ENCODE measurements at places on chromosomes 2 and 18. TPM values are rescaled to one million over a fixed set of nuclear protein-coding genes. Genes with fewer than 3 reads are reported as not detected.

DNA sequence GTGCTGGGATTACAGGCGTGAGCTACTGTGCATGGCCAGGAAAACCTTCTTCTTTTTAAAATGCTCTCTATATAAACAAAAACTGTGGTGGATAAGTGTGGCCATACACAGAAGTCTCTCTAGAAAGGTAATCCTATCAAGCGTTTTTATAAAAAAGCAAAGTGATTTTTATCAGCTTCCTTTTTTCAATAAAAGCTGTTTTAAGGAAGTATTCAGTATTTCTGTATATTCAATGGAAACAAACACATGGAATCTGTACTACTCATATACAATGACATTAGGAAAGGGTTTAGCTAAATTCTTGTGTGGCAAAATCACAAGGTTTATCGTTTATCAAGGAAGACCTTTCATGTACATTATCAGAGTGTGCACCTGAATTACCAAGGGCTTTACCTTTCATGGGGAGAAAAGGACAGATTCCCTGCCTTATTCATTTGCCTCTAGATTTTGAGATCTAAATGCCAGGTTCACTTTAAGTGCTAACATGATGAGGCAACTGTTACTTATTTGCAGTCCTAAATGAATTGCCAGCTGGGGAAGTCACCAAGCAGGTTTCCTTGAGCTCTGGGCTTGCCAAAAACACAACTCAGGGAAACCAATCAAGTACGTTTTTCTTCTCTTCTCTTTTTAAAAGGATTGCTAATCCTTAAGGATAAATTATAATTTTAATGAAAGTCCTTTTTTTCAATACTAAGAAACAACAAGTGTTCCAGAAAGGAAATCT lies 70.8 kb downstream of the RTN4 start:
- no peak overlapping the region for H3K4me3 ChIP-seq
- H3K27me3 ChIP-seq: no peaks in the 10 kb centered on the region
- H3K4me1 ChIP-seq: peaks cover 32% of the 10 kb centered on the region
- H3K27ac ChIP-seq: peak overlapping the region; percentile 19

GRCh38 chr2:316381-316780 lies 28.5 kb upstream of the ALKAL2 start:
- no peak for DNase-seq
- no peaks in the 10 kb centered on the region for H3K27me3 ChIP-seq
- no peaks in the 10 kb centered on the region for H3K4me1 ChIP-seq
- no peaks in the 10 kb centered on the region for H3K36me3 ChIP-seq
- H3K4me3 ChIP-seq: no peak overlapping the region
- H3K27ac ChIP-seq: no peak overlapping the region

GRCh38 chr2:64837116-64837731 lies 152.0 kb upstream of the SLC1A4 start:
- H3K27ac ChIP-seq: no peak overlapping the region
- H3K27me3 ChIP-seq: no peaks in the 10 kb centered on the region
- no peaks in the 10 kb centered on the region for H3K36me3 ChIP-seq

DNA sequence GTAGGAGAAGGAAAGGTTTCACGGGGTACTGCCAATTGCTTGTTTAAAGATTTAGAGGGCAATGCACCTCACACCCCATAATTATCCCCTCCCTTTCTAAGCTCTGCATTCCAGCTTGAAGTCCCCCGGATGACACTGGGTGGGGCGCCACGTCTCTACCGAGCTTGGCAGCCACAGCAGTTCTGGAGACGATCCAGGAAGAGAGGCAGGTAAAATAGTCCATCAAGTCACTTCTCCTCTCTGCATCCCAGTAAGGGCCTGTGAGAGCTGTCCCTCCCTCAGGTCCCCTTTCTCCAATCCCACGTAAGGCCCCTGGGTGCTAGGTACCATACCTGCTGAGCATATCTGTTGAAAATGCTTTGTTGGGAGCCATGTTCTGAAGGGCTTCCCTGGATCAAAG lies 65.7 kb downstream of the CAPN13 start:
- H3K4me1 ChIP-seq: no peaks in the 10 kb centered on the region
- H3K27ac ChIP-seq: no peak overlapping the region
- no peak for DNase-seq
- H3K4me3 ChIP-seq: no peak overlapping the region

DNA sequence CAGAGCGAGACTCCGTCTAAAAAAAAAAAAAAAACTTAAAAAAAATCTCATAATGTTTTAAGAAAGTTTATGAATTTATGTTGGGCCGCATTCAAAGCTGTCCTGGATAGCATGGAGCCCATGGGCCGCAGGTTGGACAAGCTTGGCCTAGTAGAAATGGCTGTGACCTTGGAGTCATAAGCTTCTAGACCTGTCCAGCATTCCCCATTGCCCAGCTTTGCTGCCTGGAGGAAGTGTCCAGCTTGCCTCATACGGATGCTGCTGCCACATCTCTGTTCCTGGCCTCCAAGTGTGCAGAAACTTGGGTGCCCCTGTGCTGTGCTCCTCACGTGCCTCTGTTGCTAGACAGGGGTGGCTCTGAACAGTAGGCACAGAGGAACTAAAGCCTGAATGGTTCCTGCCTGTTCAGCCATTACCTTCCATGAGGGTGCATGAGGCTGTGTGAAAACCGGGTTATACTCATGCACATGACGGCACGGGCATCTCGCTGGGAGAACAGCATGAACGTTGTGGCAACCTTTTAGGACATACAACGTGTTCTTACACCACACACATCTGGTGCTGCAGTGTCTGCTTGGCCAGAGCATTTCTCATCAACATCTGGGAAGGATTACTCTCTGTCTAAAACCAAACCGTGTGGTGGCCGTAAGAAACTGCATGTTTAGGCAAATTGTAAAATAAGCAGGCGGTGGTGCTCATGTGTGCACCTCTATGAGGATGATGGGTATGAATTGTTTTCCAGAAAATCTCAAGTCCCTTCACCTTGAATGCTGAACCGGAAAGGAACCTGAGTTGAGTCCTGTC lies 38.2 kb downstream of the FHOD3 start:
- no peak overlapping the region for H3K4me3 ChIP-seq
- no peaks in the 10 kb centered on the region for H3K4me1 ChIP-seq
- no peaks in the 10 kb centered on the region for H3K27me3 ChIP-seq
- H3K36me3 ChIP-seq: no peaks in the 10 kb centered on the region

MLPH gene
- 0.26 TPM for total RNA-seq

ZBTB7C gene
- total RNA-seq: 0.32 TPM

CNOT11 gene
- 53.7 TPM for total RNA-seq

- H3K4me3 ChIP-seq: no peak overlapping the region
- DNase-seq: no peak
- H3K4me1 ChIP-seq: peaks cover 14% of the 10 kb centered on the region
- no peaks in the 10 kb centered on the region for H3K27me3 ChIP-seq
These were observed 97.4 kb downstream of the EIPR1 start for GRCh38 chr2:3280197-3280596.

GRCh38 chr2:25197336-25198208 lies 29.2 kb upstream of the POMC start:
- no peaks in the 10 kb centered on the region for H3K36me3 ChIP-seq
- no peak overlapping the region for H3K4me3 ChIP-seq
- DNase-seq: no peak
- H3K27me3 ChIP-seq: no peaks in the 10 kb centered on the region
- no peak overlapping the region for H3K27ac ChIP-seq
- no peaks in the 10 kb centered on the region for H3K4me1 ChIP-seq

DNA sequence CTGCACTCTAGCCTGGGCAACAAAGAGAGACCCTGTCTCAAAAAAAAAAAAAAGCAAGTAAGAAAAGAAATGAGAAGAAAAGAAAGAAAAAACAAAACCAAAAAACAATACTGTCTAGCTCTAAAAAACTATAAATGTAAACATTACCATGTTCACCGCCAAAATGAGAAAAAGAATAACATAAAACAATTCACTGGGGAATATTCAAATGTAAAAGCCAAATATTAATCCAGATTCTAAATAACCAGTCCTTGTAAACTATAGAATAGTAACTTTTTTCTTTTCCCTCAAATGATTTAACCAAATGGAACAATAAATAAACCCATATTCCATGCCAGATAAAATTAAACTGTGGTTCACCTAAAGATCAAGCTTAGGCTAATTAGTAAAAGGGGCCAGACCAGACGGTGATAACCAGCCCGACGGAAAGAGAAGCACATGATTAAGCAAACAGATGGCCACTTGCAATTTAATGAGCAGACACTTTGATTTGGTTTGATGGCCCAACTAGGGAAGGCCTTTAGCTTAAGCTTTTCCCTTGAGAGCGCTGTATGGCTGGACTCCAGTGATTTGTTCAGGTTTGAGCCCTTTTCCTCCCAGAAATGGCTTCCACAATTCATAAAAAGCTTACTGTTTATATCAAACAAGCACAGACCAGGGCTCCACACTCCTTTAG lies 39.4 kb upstream of the ZNF397 start:
- no peak overlapping the region for H3K27ac ChIP-seq
- no peaks in the 10 kb centered on the region for H3K27me3 ChIP-seq
- no peak overlapping the region for H3K4me3 ChIP-seq
- no peak for DNase-seq
- H3K36me3 ChIP-seq: no peaks in the 10 kb centered on the region

DNA sequence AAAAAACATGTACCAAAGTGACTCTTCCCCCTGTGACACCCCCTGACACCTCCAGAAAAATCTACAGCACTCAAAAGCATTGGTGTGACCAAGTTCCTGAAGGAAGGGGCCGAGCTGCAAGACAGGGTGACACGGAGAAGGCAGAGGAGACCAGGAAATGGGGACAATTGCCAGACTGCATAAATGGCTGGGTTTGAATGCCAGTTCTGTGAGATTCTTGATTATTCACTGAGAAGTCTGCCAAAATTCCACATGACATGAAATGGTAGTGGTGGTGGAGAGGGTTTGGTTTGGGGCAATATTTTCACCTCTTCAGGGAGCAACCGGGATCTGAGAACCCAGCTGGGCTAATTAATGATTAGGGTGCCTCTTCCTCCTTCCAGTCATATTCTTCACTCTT lies 178.5 kb downstream of the ARL4C start:
- no peak overlapping the region for H3K27ac ChIP-seq
- H3K36me3 ChIP-seq: no peaks in the 10 kb centered on the region

DNA sequence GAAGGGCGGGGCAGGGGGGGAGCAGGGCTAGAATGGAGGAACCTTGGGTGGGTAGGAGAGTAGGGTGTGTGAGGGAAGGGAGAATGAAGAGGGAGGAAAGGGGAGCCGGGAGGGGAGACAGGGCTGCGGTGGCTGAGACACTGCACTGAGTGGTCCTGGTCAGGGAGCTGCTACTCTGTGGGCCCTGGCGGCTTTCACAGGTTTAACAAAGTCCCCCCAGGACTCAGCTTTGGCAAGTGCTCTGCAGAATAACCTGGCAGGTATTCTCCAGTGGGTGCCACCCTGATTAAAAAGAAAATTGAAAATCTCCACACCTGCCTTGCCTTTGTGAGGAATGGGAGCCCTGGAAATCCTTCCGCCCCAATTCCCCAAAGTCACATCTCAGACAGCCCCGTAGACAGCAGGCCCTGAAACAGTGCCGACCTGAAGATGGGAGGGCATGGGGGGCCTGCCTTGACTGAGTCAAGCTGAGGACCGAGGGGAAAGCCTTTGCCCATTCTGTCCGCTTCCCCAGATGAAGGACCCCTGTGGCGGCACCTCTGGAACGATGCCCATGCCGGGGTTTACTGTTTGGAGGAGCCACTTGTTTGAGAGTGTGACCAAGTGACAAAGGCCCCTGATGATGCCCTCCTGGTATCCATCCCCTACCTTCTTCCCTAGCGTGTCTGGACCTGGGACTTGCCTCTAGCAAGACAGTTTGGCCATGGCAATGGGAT lies 43.6 kb upstream of the OTOS start:
- no peak overlapping the region for H3K4me3 ChIP-seq
- H3K27ac ChIP-seq: no peak overlapping the region
- no peak for DNase-seq
- no peaks in the 10 kb centered on the region for H3K36me3 ChIP-seq
- no peaks in the 10 kb centered on the region for H3K4me1 ChIP-seq
- peaks cover 15% of the 10 kb centered on the region for H3K27me3 ChIP-seq

- no peaks in the 10 kb centered on the region for H3K4me1 ChIP-seq
- H3K27ac ChIP-seq: no peak overlapping the region
- no peaks in the 10 kb centered on the region for H3K27me3 ChIP-seq
- no peak overlapping the region for H3K4me3 ChIP-seq
These were observed 141.8 kb downstream of the ACKR3 start for GRCh38 chr2:236711440-236711839.

- H3K4me3 ChIP-seq: no peak overlapping the region
- no peak overlapping the region for H3K27ac ChIP-seq
- no peaks in the 10 kb centered on the region for H3K27me3 ChIP-seq
- DNase-seq: no peak
These were observed 94.8 kb upstream of the UXS1 start for GRCh38 chr2:106288873-106289272.

CRYBA2 gene
- 1.3 TPM for total RNA-seq

- no peak for DNase-seq
- peaks cover 17% of the 10 kb centered on the region for H3K27me3 ChIP-seq
These were observed 425.8 kb upstream of the KCNH7 start for GRCh38 chr2:163264341-163264740.

DNA sequence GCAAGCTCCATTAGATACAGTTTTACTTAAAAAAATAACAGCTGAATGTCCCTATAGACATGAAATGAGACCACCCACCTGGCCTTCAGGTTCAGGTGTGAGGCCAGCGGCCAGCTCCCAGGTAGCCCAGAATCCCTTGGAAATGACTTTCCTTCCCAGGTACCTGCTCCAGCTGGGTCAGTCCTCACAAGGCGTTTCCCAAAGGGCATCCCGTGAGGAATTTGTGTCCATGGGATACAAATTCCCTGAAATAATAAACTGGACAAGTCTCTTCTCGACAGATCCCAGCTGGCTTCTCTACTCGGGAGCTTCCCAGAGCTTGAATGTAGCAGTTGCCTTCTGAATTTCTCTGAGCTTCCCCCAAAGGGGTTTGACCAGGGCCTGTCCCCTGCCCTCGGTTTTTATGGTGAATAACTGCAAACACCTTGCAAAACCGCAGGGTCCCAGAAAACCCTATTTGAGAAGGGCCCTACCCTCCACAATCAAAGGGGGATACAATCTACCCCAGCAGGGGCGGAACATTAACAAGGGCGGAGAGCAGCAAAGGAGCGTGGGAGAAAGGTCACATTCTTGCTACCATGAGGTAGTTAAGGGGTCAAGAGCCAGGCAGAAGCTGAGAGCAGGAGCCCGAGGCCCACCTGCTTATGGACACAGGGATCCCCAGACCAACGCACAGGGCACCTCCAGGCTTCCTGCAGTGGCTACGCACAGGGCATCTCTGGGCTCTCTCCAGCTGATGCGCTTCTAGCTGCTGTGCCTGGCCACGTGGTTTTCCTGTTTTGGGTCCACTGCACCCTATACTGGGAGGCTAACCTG lies 107.7 kb downstream of the HDAC4 start:
- H3K36me3 ChIP-seq: no peaks in the 10 kb centered on the region
- DNase-seq: no peak
- no peak overlapping the region for H3K4me3 ChIP-seq
- H3K27me3 ChIP-seq: no peaks in the 10 kb centered on the region
- H3K27ac ChIP-seq: no peak overlapping the region

RGPD6 gene
- total RNA-seq: 30.8 TPM
